ENCODE measurements at places on chromosomes 1 and 21.

DNA sequence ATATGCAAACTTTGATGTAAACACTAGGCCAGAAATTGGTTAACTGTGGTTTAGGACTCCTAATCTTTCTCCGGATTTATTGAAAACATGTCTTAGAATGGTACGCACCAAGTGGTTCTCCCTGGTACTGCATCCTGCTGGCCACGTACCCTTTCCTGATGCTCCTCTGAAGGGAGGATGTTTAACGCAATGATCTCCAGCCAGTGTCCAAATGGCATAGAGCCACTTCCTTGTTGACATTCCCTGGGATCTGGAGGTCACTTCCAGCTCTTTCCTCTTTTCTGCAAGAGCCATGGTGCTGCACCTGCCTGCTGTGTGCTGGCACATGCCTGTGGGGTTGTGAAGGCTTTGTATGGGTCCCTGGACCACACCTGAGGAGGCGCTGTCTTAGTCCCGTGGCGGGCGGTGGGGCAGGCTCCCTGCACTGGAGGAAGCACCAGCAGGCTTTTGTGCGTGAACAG is 53.9 kb downstream of the GALNT2 start:
- DNase-seq: peak; percentile 33

DNA sequence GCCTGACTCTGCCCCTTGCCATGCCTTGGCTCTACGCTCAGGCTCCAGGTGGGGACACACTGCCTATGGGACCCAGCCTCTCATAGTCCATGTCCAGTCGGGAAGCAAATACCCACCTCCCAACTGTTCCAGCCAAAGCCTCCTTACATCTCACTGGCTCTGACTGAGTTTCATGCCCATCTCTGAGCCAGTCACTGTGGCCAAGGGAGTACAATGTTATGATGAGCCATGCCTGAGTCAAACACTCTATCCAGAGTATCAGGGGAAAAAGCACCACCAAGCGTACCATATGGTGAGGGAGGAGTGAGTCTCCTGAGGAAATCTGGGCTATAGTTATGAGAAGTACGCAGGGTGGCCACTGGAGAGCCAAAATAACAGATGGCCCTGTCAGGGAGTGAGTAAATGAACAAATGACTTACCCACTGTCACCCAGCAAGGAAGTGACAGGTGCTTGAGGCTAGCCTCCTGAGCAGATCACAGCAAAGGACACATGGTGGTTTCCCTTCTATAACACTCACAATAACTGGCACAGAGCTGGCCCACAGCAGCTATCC is 236.6 kb upstream of the GJB5 start:
- DNase-seq: no peak

DNA sequence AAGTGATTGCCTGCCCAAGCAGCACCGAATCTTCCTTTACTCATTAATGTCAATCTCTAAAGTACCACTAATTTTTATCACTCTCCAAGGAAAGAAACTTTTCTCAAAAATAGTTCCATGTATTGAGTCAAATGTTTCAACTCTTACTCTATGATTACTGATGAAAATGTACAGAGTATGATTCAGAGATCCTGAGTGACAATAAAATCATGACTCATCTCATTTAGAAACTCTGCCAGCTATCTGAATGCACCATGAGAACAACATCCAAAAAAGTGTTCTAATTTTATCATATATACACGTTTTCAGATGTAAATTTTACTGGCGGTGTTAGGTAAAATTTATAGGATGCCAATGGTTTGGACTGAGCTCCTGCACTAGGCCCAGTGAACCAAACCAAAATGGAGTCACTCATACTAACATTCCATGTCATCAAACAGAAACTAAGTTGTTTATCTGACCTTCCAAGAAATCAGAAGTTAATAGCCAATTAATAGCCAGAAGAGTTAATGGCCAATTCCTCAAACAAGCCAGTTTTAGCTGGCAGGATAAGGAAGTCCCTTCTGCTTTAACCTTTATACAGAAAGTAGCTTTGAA is 22.6 kb downstream of the PLPPR5 start:
- DNase-seq: no peak

GRCh38 chr1:246773213-246773641 is 49.0 kb downstream of the SCCPDH start:
- DNase-seq: no peak

DNA sequence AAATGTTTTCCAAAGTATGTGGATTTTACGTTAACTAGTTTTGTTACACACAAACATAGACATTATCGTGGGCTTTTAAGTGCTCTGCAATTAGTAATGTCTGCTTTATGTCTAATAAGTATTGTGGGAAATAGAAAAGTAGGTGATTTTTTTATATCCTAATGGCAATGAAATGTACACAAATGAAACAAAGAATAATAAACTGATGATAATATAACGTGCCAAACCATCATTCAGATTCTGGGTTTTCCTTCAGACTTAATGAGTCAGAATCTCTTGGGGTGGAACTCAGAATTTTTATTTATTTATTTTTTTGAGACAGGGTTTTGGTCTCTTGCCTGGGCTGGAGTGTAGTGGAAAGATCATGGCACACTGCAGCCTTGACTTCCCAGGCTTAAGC is 2.0 kb downstream of the TMEM183A start:
- no peak for DNase-seq

DNA sequence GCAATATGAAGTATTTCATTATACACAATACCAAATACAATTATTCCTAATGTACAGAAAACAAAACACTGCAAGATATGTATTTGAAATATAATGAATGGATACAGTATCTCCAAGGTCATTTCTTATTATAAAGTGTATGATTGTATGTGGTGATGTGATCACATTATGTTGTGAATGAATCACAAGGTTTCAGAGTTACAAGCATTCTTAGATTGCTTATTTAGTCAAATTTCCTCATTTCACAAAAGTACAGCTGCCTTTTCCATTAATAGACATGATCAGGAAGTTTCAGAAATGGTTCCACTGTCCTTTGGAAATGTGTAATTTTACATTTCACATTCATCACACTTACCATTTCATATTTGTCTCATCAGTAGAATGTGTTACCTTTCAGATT is 28.3 kb upstream of the NEK7 start:
- no peak for DNase-seq

DNA sequence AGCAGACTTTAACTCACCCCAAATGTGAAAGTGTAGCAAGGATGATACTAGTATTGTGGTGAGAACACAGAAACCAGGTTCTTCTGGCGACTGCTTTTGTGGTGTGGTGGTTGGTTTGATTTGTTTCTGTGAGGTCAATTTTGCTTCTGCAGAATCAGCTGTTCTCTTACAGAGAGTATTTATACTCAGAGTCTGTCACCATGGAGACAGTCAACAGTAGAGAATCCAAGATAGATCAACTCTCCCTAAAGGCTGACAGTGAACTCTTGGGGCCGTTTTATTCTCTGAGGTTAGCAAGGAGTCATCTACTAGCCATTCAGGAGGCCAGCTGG is at the start of gene CFAP107:
CFAP107 (plus strand) TSS at position 209 of the 332 bp plus-strand sequence. CDS start 231 bp downstream, outside the sequence.
- DNase-seq: no peak

GRCh38 chr1:62235576-62235975 is 40.9 kb downstream of the L1TD1 start:
- DNase-seq: no peak

- DNase-seq: no peak
Measured at GRCh38 chr1:153478692-153479618, 18.5 kb upstream of the S100A7 start.

- no peak for DNase-seq
Measured at GRCh38 chr1:8631163-8631562, 186.3 kb downstream of the RERE start.

DNA sequence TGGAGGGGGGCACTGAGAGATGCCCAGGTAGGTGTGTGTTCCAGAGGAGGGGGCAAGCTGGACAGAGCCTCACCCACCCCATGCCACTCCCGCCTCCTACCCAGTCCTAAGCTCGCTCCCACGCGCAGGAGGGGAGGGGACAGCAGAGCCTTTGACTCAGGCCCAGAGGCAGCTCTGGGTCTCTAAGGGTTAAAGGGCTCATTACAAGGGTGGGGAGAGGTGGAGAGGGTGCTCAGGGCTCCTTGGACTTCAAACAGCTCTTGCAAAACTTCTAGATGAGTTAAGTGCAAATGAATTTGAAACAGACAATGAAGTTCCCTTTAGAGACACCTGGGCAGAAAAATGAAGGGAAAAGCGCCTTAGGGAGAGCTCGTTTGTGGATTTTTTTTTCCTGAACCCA is 104.2 kb upstream of the CASZ1 start:
- DNase-seq: no peak

- DNase-seq: no peak
Measured at GRCh38 chr1:74343216-74343615, 108.0 kb downstream of the TNNI3K start.

GRCh38 chr1:38114241-38115026 is 67.8 kb upstream of the POU3F1 start:
- DNase-seq: no peak

GRCh38 chr1:61784726-61785125 is 42.4 kb downstream of the PATJ start:
- DNase-seq: no peak

- no peak for DNase-seq
Measured at GRCh38 chr1:25094995-25095394, 137.3 kb downstream of the SYF2 start.

- DNase-seq: no peak
Measured at GRCh38 chr1:61616830-61617229, 108.1 kb downstream of the TM2D1 start.

DNA sequence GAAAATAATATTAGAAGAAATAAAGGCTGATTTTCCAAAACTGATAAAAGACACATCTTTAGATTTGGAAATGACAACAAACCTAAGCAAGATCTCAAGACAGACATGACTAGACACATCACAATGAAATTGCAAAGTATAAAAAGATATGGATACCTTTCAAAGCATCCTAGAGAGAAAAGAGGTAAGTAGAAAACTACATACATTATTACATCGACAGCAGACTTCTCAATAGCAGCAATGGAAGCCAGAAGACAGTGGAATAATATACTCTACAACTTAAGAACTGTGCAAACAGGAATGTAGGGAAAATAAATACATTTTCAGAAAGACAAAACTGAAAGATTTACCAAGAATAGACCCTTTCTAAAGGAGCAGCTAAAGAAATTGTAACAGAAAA is 50.2 kb downstream of the DENND1B start:
- peak; percentile 43 for DNase-seq

- no peak for DNase-seq
Measured at GRCh38 chr1:15053153-15053552, 100.4 kb upstream of the TMEM51 start.

DNA sequence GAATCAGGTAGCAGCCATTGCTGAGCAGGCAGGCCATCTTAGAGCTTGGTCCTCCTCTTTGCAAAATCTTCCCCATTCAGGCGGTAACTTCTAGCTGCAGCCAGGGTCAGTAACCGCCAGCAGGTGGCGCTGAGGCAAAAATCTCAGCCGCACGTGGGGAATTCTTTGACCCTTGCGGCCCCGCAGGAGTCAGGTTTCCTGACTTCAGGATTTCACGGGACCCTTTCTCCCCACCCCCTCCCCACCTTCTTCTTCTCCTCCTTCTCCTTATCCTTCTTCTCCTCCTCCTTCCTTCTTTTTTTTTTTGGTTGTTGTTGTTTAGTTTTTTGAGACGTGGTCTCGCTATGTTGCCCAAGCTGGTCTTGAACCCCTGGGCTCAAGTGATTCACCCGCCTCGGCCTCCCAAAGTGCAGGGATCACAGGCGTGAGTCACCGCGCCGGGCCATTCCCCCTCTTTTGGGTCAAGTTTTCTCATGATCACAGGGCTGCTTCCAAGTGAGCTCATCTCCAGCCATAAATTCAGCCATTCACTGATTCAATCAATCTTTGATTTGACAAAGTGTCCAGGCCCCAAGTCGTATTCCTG is 33.4 kb upstream of the TENT5B start:
- peak; percentile 48 for DNase-seq

Data from CD4-positive, CD25-positive, alpha-beta regulatory T cell (primary cell).